Pulmonary artery endothelial cell (primary cell): ENCODE measurements at places on chromosomes 4 and X. TPM values are rescaled to one million over a fixed set of nuclear protein-coding genes. Genes with fewer than 3 reads are reported as not detected.

SSX5 gene
- total RNA-seq, result not detected in 2 replicates

FGF2 gene
- 16.6 and 28.0 TPM in 2 replicates for total RNA-seq

CXCL9 gene
- total RNA-seq, result not detected in 2 replicates

IL1RAPL1 gene
- total RNA-seq, result 0.92 TPM in 1 of 2 replicates, not detected in the other

PIR gene
- 127 and 141 TPM in 2 replicates for total RNA-seq

MFSD8 gene
- 13.2 and 13.9 TPM in 2 replicates for total RNA-seq

PLXNB3 gene
- total RNA-seq, result 3.9 and 5.5 TPM in 2 replicates

NUP62CL gene
- 0.20 TPM in 1 of 2 replicates, not detected in the other for total RNA-seq
